Left lung (tissue), 14 donors: ENCODE measurements at places on chromosomes 4 and X. TPM values are rescaled to one million over a fixed set of nuclear protein-coding genes. Genes with fewer than 3 reads are reported as not detected.

- no peaks in the 10 kb centered on the region for H3K4me1 ChIP-seq
- DNase-seq = no peak
- no peaks in the 10 kb centered on the region for H3K27me3 ChIP-seq
- no peak overlapping the region for H3K27ac ChIP-seq
Observed at GRCh38 chr4:111066447-111066846, 443.6 kb upstream of the PITX2 start.

DNA sequence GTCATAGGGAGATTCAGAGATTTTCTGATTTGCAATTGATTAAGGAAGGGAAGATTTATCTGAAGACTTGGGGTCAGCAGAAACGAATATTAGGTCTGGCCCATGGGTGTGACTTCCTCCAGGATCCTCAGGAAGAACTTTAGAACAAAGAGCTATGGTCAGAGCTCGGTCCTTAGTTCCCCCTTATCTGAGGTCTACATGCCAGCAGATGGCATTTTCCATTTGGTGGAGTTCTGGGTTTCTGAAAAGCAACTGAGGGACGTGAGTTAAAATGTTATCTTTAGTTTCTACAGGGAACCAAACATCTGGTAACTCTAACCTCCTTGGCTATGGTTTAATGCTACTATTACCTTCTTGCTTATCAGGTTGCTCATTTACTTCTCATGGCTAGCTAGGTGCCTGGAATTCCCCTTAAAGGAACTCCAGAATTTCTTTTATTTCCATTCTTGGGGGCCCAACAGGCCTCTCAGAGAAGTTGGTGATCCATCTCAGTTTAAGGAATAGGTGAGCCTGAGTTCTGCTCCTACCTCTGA lies 40.7 kb downstream of the KLF3 start:
- H3K36me3 ChIP-seq = peaks cover 3% of the 10 kb centered on the region
- no peaks in the 10 kb centered on the region for H3K27me3 ChIP-seq
- no peak overlapping the region for H3K27ac ChIP-seq
- no peaks in the 10 kb centered on the region for H3K4me1 ChIP-seq
- no peak for DNase-seq
- no peak overlapping the region for H3K4me3 ChIP-seq

DNA sequence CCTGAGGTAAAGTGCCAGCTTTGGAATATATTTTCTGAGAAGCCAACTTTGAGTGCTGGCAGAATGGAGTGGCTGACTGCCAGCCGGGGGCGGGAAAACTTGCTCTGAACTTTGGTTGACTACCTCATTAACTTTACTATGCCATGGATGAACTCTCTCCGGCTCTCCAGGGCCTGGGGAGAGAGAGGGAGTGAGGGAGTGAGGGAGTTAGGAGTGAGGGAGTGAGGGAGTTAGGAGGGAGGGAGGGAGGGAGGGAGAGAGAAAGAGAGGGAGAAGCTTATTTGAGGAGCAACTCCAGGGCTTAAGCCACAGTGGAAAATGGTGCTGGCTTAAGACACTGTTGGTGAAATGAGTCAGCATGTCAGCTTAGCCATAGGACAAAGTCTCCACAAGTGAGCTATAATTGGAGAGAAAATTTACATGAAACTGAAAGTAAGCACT lies 280.9 kb upstream of the RPS6KA3 start:
- no peaks in the 10 kb centered on the region for H3K27me3 ChIP-seq
- no peak overlapping the region for H3K4me3 ChIP-seq
- H3K36me3 ChIP-seq = no peaks in the 10 kb centered on the region
- no peaks in the 10 kb centered on the region for H3K4me1 ChIP-seq
- H3K27ac ChIP-seq = no peak overlapping the region

GRCh38 chr4:13496605-13497004 lies 12.5 kb upstream of the RAB28 start:
- no peak overlapping the region for H3K27ac ChIP-seq
- no peaks in the 10 kb centered on the region for H3K4me1 ChIP-seq
- peaks cover 30% of the 10 kb centered on the region for H3K27me3 ChIP-seq
- H3K4me3 ChIP-seq = no peak overlapping the region
- no peak for DNase-seq
- H3K36me3 ChIP-seq = no peaks in the 10 kb centered on the region

- H3K27ac ChIP-seq = no peak overlapping the region
- H3K4me3 ChIP-seq = no peak overlapping the region
- H3K27me3 ChIP-seq = no peaks in the 10 kb centered on the region
- no peaks in the 10 kb centered on the region for H3K36me3 ChIP-seq
- DNase-seq = no peak
Observed at GRCh38 chr4:118739022-118739713, 54.0 kb downstream of the METTL14 start.

- no peak overlapping the region for H3K27ac ChIP-seq
- no peaks in the 10 kb centered on the region for H3K36me3 ChIP-seq
- DNase-seq = no peak
- no peaks in the 10 kb centered on the region for H3K4me1 ChIP-seq
- no peaks in the 10 kb centered on the region for H3K27me3 ChIP-seq
- no peak overlapping the region for H3K4me3 ChIP-seq
Observed at GRCh38 chr4:105389167-105389566, 84.7 kb downstream of the PPA2 start.

The ZIC3 gene
- total RNA-seq = not detected

- H3K27me3 ChIP-seq = no peaks in the 10 kb centered on the region
- H3K36me3 ChIP-seq = no peaks in the 10 kb centered on the region
- no peak for DNase-seq
Observed at GRCh38 chr4:86326400-86326799, 33.5 kb downstream of the MAPK10 start.

- H3K4me3 ChIP-seq = no peak overlapping the region
- no peak for DNase-seq
- H3K36me3 ChIP-seq = no peaks in the 10 kb centered on the region
- no peak overlapping the region for H3K27ac ChIP-seq
Observed at GRCh38 chr4:111681751-111682150, 463.5 kb upstream of the FAM241A start.

DNA sequence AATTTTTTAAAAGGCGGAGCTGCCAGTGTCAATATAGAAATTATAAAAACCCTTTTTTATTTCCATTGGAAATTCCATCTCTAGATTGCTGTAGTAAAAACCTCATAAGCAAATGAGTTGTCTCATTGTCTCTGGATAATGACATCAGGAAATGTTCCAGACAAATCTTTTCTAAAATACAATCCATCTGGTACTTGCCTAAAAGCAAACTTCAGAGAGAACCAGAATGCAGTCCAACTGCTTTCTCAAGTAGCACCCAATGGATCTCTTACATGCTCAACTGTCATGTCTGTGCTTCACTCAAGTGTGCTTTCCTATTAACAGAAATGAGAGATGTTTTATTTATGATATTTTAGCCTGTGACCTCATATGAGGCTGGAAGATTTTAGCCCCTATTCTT lies 399.6 kb upstream of the NDST3 start:
- H3K27ac ChIP-seq = no peak overlapping the region
- no peaks in the 10 kb centered on the region for H3K27me3 ChIP-seq
- H3K4me3 ChIP-seq = no peak overlapping the region
- H3K4me1 ChIP-seq = no peaks in the 10 kb centered on the region
- no peaks in the 10 kb centered on the region for H3K36me3 ChIP-seq

DNA sequence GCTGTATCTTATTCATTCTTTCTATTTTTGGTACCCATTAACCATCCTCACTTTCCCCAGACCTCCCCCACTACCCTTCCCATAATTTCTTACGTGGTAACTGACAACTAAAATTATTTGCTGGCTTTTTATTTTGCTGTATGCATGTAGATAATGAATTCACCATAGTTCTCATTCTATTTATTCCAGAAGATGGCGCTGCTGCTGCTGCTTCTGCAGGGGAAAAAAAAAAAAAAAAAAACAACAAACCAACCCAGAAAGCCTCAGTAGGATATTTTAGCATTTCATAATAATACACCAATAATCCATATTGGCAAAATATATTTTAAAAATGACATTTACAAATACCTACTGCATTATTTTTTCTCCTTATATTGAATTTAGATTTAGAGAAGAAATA lies 416.6 kb upstream of the MAGEB18 start:
- no peaks in the 10 kb centered on the region for H3K36me3 ChIP-seq
- no peak overlapping the region for H3K4me3 ChIP-seq
- H3K27ac ChIP-seq = no peak overlapping the region
- DNase-seq = peak; percentile 6
- H3K27me3 ChIP-seq = no peaks in the 10 kb centered on the region
- no peaks in the 10 kb centered on the region for H3K4me1 ChIP-seq

GRCh38 chrX:3963980-3964379 lies 250.5 kb upstream of the PRKX start:
- no peak overlapping the region for H3K27ac ChIP-seq
- no peaks in the 10 kb centered on the region for H3K36me3 ChIP-seq
- H3K4me1 ChIP-seq = no peaks in the 10 kb centered on the region
- no peaks in the 10 kb centered on the region for H3K27me3 ChIP-seq

The POU4F2 gene
- not detected for total RNA-seq

The TRIM2 gene
- 64.5 TPM for total RNA-seq

The MAGEA9B gene
- total RNA-seq = not detected

GRCh38 chrX:55057675-55058249 lies 17.1 kb upstream of the PAGE2B start:
- DNase-seq = peak; percentile 38
- H3K36me3 ChIP-seq = no peaks in the 10 kb centered on the region
- H3K4me3 ChIP-seq = no peak overlapping the region
- no peak overlapping the region for H3K27ac ChIP-seq
- no peaks in the 10 kb centered on the region for H3K27me3 ChIP-seq

GRCh38 chr4:172393220-172393619 lies 580.0 kb downstream of the GALNTL6 start:
- no peaks in the 10 kb centered on the region for H3K4me1 ChIP-seq
- no peaks in the 10 kb centered on the region for H3K36me3 ChIP-seq
- H3K27ac ChIP-seq = no peak overlapping the region
- H3K27me3 ChIP-seq = no peaks in the 10 kb centered on the region
- DNase-seq = no peak
- H3K4me3 ChIP-seq = no peak overlapping the region

The PWWP3B gene
- total RNA-seq = 0.13 TPM

The CT47B1 gene
- total RNA-seq = not detected

GRCh38 chr4:176256921-176257320 lies 12.1 kb downstream of the ASB5 start:
- no peaks in the 10 kb centered on the region for H3K4me1 ChIP-seq
- H3K27me3 ChIP-seq = no peaks in the 10 kb centered on the region
- no peak for DNase-seq
- H3K4me3 ChIP-seq = no peak overlapping the region
- H3K27ac ChIP-seq = no peak overlapping the region
- no peaks in the 10 kb centered on the region for H3K36me3 ChIP-seq
